Kasumi-1 (cell line): ENCODE measurements at places on chromosomes 16 and 17.

DNA sequence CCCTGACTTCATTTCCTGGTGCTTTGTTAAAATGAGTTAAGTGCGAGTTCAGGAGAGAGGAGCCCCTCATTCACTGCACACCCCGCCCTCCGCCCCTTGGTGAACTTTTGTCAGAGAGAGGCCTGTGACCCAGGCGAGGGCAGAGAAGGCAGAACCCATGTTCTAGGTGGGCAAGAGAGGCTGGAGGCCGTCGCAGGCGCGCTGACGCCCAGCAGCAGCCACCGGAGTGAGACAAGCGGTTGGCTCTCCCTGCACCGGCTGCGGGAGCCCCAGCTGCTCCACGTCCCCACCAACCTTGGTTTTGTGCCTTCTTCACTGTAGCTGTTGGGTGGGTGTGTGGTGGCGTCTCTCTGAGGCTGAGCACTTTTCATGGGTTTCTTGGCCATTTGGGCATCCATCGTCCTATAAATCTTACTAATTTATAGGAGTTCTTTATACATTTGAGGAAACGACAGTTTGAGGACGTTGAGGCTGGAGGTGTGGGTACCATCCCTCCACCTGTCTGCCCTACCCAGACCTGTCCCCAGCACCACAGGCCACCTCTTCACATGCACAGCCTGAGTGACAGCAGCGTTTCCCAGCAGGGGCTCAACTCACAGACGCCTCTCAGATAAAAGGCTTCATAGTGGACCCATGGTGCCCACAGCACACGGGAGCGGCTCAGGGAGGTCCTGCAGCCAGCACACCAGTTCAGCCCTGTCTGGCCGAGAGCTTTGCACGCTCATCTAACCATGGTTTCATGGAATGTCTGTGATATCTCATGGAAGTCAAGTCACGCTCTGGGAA, 45.2 kb upstream of the CBFA2T3 start:
- no peak for DNase-seq

GRCh38 chr16:57540906-57541753, 1.3 kb upstream of the ADGRG5 start:
- no peak for DNase-seq

- no peak for DNase-seq
These were observed 68.8 kb downstream of the IL21R start for GRCh38 chr16:27470567-27471431.

DNA sequence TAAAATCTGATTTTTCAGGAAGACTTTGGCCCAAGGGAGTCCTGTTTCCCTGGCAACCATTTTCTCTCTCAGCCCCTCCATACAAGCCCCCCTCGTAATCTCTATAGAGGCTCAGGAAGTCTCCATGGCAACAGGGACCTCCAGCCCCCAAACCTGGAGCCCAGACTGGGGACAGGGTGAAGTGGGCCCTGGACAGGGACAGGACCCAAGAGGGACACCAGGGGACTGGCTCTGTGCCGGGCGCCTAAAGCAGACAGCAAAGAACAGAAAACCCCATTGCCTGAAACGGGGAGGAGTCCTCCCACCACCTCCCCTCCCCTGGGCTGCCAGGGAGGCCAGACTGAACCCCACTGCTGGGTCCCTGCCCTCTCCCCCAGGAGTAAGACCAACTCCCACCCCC, 40.6 kb downstream of the CPNE2 start:
- no peak for DNase-seq

DNA sequence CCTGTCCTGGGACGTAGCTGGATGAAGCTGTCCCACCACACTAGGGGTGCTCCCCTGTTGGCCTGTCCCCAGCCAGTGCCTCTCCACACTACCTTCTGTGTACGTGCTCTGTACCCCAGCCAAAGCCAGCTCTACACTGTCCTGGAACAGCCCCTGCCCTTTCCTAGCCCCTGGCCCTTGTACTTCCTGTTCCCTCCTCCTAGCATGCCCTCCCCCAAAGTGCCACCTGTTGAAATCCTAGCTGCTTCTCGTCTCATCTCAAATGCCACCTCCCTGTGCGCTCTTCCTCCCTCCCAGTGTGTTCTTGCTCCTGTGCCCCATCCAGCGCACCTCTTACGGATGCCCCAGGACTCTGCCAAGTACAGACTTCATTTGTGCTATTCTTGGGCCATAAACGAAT, 33.5 kb downstream of the IRX3 start:
- DNase-seq, result no peak

GRCh38 chr16:23557779-23558702, 514 bp downstream of the UBFD1 start:
- no peak for DNase-seq

DNA sequence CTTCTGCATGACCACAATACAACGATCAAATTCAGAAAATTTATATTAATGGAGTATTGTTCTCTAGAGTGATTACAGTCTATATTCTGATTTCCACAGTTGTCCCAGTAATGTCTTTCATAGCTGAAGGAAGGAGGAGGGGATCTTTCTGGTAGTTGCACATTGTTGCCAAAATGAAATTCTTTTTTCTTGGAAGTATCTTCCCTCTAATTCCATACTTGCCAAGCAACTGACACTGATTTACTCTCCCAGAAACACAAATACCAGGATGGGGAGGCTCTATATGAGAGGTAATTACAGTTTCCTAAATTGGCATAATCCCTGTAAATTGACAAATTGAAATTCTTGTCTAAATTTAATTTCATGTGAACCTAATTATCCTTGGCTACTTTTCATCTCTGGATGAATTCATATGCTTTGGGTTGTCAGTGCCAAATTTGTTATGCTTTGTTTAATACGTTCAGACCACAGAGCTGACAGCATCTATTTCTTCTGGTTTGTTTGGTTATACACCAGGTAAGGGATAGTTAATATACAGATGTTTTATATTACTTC, 30.0 kb downstream of the NOL11 start:
- DNase-seq, result no peak

GRCh38 chr17:48427598-48427997, 2.4 kb downstream of the SKAP1 start:
- no peak for DNase-seq

GRCh38 chr17:69609473-69610305, 195.2 kb downstream of the MAP2K6 start:
- DNase-seq, result peak; percentile 70

- DNase-seq, result no peak
These were observed 2.3 kb upstream of the TPPP3 start for GRCh38 chr16:67395458-67396158.

DNA sequence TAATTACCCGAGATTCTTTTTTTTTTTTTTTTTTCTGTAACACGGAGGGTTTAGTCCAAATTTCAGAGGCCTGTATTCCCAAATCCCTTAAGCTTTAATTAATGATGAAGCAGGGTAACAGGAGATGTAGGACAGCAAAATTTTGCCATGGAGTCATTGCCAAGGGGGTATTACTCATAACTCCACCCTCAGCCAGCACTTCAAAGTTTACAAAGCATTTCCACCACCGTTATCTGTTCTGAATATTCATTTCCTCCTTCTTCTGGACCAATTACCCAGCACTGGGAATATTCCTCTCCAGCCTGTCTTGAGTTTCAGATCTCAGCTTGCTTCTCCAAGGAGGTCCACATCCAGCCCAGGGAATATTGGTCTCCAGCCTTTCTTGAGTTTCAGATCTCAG, 747.5 kb upstream of the EEF2KMT start:
- DNase-seq, result no peak

DNA sequence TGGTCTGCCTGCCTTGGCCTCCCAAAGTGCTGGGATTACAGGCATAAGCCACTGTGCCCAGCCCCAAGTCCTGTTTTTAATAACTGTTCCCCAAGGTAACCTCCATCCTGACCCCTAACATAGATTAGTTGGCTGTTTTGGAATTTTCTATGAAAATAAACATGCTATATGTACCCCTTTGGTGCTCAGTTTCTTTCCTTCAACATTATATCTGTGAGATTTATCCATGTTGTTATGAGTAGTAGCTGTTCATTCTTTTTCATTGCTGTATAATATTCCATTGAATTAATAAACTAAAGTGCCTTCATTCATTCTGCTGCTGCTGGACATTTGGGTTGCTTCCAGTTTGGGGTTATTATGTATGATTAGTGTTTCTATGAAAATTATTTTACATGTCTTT, 26.3 kb upstream of the FMNL1 start:
- DNase-seq, result no peak

DNA sequence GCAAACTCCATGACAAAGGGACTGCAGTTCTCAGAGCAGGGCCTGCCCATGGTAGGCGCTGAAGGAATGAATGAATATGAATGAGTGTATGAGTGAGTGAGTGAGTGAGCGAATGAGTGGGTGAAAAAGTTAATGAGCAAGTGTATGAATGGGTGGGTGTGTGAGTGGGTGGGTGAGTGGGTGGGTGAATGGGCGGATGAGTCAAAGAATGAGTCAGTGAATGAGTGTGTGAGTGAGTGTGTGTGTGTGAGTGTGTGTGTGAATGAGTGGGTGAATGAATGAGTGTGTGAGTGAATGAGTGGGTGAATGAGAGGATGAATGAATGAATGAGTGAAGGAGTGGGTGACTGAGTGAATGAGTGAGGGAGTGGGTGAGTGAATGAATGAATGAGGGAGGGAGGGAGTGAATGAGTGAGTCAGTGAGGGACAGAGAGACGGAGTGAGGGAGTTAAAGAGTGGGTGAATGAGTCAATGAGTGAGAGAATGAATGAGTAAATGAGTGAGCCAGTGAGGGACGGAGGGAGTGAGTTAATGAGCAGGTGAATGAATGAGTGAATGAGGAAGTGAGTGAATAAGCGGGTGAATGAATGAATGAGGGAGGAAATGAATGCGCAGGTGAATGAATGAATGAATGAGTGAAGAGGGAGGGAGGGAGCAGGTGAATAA, 11.1 kb upstream of the CHMP6 start:
- no peak for DNase-seq

DNA sequence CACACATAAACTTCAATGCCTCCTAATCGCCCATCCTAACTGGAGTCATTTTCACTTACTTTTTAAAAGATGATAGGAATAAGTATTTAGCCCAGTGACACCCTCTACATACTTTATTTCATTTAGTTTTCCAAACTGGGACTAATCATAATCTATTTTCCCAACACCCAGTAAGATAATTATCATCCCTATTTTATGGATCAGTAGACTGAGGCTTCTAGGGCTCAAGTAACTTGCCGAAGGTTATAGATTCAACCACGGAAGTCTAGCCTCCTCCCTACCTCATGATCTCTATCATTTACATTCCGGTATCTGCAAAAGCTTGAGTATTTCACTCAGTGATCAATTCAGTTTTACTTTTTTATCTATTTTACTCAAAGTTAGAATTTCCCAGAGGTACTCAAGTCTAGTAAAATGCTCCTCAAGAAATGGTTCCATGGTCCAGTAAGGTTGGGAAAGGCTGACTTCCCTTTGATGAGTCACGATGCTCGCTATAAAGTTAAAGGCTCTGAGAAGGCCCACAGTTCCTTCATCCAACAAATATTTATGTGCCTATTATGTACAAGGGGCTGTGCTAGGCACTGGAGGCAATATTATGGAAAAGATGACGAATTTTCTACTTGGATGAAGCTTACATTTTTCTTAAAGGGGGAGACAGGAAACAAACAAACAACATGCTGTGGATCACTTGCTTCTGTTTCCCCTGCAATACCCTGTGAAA, 75.1 kb downstream of the TOX3 start:
- no peak for DNase-seq

DNA sequence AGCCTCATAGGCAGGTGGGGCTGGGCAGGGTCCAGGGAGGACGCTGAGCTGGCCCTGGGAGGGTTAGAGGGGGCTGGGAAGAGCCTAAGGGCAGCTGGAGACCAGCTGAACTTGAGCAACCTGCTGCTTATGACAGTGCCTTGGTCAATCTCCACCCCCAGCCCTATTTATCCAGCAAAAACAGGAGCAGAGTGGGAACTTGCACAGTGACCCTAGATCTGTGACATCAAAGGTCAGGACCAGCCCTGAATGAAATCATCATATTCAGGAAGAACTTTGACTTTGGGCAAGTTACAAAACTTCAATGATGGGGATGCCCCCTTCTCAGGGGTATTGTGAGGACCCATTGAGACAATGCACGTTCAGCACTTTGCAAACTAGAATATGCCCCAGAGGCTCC, 9.4 kb downstream of the CD300LF start:
- DNase-seq, result no peak

- no peak for DNase-seq
These were observed 5.0 kb downstream of the ICAM2 start for GRCh38 chr17:64015447-64015846.

GRCh38 chr16:2511128-2511800, 2.5 kb upstream of the ATP6V0C start:
- no peak for DNase-seq

DNA sequence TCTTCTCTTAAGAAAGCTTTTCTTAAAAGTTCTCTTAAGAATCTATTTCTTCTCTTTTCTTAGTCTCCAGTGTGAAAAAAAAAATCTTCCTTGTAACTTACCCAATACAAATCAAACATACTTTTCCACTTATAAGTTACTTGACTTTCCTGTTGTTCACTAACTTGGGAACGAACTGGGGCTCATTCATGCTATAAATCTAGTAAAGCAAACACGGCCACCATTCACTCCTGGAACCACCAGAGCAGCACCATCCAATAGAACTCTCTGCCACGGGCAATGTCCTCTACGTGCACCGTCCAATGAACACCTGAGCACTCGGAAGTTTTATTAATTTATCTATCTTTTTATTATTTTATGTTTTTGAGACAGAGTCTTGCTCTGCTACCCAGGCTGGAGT, 20.8 kb downstream of the SRP68 start:
- DNase-seq, result no peak

- DNase-seq, result no peak
These were observed 31.5 kb upstream of the B4GALNT2 start for GRCh38 chr17:49101054-49101534.

DNA sequence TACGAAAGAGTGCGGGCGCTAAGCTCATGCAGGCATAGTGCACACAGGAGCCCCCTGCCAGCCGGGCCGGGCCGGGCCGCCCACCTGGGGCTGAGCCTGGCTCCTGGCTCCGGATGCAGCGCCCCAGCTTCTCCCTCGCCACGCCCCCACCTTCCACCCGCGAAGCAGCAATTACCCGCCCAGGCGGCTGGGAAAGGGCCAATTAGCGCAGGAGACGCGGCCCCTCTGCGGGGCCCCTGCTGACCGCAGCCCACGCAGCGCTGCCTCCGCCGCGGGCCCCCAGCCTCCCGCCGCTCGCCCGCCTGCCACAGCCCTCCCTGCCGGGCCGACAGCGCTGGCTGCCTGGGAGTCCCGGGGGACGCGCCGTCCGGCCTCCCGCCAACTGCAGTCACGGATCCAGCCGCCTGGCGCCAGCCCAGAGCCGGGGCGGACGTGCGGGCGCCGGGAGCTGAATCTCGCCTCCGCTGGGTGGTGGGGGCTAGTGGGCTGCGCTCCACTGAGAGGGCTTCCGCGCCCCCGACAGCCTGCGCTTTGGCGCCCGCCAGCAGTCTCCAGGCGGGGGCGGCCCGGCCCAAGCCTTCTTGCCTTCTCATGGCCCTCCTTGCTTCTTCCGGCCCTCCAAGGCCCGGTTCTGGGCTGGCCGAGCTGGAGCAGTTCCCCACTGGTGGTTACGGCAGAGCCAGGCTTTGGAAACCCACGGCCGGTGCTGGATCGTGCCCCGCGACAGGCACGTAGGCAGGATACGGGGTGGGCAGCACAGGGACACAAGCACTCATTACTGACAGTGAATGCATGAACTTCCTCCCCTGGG, 14.9 kb upstream of the CBFB start:
- DNase-seq, result no peak
